ENCODE measurements at places on chromosomes 4 and X.

- no peak for DNase-seq
Observed at GRCh38 chr4:87108142-87108546, 112.3 kb downstream of the KLHL8 start.

DNA sequence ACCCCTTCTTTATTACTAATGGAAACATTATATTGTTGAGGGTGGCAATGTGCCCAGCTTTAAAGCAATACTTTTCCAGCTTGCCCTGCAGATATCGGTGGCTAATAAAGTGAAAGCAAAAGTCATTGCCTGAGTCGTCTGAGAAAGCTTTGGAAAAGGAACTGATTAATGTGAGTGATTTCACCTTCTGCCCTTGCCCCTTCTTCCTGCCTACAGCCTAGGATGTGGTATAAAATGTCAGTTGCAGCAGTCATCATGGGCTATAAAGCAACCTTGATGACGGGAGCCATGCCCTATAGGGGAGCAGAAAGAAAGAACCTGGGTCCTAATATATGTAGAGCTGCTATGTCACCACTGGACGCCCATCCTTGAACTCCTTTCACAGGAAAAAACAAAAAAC is 132.4 kb upstream of the USP9X start:
- no peak for DNase-seq

DNA sequence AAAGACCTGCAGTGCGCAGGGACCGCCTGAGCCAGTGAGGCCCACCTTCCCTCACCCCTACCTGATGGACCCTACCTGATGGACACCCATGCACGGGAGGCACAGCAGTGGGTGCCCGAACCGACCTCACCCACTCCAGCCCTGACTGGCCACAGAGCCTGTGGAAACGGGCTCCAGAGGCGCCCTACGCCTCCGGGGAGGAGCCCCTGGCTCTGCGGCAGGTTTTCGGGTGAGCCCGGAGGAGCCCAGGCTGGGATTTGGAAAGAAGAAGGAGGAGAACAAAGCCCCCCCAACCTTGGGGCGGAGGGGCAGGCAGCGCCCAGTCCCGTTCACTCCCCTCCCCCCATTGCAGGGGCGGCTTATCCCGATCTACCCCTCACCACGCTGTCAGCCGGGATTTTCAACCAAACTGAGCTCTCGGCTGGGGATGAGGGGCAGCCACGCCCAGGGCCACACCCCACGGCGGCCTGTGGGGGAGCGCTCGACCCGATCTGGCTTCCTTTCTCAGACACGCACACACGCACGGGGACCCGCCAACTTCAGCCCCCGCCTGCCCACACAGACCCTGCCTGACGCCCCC is 675 bp downstream of the L1CAM start:
- no peak for DNase-seq

GRCh38 chr4:182752158-182752910 is 164.9 kb downstream of the DCTD start:
- DNase-seq, result no peak

DNA sequence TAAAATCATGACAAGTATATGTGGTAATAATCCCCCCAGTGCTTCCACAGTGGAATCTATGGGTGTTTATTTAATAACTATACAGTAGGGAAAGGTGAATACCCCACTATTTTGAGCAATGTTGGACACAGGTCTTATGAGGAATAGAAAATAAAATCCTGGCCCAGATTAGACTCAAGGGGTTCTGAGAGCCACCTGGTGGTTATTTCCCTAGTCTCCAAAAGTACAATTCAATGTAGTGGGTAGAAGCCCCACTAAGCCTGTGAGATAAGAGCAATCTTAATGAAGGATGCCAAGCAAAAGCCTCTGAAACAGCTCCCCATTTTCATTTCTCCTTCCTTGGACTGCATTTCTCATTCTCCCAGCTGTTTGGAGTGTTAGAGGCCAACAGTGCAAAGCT is 328.2 kb upstream of the NR3C2 start:
- no peak for DNase-seq

DNA sequence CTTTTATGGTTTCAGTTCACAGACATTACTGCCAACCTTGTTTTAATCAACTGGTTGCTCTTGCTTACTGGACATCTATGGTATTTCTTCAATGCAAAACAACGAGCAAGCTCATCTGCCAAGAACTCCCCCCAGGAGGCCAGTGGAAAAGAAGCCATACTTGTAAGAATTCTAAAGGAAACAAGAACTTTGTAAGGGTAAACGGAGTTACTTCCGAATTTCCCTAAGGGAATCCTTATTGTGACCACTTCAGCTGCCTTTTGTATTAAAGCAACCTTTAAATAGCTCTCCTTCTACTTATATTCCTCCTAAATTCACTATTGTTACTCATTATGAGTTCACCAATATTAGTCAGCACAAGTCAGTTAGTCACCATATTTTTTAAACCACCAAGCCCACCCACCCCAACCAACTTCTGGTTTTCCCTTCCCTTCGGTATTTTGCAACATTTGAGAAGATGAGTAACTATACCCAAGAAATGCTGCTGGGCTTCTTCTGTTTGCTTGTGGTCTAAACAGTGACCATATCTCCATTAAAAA is 602.8 kb upstream of the DIPK2B start:
- no peak for DNase-seq

DNA sequence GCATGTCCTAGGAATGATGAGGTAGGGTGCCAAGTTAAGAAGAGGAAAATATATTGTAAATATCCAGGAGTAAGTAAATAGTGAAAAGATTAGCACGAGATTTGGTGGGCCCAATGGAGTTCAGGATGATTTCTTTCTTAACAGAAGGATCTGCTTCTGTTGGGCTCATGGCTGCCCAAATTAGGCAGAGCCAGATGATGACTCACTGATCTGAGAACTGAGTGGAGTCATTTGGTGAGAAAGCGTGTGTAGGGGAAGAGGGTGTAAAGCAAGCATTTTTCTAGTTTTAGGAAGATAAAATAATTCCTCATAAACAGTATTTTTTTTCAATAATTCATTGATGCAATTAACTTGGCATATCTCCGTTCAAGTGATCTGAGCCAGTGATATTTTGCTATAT is 1.6 kb downstream of the TBX22 start:
- DNase-seq, result no peak

DNA sequence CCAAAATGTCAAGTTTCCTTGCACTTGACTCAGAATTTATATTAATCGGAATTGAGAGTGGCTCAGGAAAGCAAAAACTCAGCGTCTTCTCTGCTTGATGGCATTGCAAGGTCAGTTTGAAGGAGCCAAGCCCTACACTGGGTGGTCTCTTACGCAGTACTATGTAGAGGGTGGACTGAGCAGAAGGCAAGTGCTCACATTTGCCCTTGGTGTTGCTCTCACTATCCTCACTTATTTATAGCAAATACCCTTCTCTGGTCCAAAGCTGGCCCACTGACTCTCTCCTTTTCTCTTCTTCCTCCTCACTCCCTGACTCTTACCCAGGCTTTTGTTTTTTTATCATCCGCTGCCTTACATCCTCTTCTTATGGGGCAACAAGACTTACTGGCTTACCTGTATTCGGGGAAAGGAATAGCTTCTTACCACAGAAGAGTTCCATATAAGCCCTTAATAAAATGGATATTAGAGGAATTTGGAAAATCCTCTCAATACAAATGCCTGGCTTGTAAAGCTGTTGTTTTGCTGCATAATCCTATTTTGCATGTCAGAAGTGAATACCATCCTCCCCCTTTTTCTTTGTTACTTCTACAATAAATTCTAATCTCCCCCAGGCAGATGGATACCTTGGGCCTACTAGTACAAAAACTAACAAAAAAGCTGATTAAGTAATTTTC is 24.8 kb upstream of the GATB start:
- no peak for DNase-seq

- DNase-seq, result no peak
Observed at GRCh38 chr4:24172406-24172805, 282.6 kb upstream of the PPARGC1A start.

DNA sequence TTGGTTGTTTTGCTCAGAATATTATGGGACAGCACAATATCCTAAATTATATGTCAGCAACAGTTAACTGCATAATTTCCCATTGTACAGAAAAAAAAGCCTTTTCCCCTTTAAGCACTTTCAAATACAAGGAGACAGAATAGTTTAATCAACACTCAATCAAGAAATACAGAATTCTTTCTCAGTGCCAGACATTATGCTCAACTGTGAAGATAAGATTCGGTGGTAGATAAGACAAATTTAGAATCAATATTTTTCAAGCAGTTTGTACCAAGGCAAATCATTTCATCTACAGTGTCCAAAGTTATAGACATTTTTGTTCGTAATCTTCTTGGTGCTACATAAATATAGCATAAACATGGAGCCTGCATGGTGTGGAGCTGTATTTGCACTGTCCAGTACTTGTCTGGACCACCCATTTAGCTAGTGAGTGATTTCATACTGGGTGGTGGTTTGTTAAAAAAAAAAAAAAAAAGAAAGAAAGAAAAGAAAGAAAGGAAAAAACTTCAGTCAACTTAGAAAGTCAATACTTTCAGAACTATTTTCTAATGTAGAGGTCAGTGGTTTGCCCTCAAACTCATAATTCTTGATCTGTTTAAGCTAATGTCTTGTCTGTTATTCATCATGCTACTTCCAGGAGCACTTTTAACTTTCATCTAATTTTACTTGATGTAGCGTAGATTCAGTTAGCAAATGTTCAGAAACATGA is 522.9 kb downstream of the FAT4 start:
- no peak for DNase-seq

- no peak for DNase-seq
Observed at GRCh38 chr4:21102667-21103066, 402.4 kb downstream of the PACRGL start.

Data from naive thymus-derived CD8-positive, alpha-beta T cell (primary cell).